ENCODE measurements at places on chromosomes 13 and 19.

DNA sequence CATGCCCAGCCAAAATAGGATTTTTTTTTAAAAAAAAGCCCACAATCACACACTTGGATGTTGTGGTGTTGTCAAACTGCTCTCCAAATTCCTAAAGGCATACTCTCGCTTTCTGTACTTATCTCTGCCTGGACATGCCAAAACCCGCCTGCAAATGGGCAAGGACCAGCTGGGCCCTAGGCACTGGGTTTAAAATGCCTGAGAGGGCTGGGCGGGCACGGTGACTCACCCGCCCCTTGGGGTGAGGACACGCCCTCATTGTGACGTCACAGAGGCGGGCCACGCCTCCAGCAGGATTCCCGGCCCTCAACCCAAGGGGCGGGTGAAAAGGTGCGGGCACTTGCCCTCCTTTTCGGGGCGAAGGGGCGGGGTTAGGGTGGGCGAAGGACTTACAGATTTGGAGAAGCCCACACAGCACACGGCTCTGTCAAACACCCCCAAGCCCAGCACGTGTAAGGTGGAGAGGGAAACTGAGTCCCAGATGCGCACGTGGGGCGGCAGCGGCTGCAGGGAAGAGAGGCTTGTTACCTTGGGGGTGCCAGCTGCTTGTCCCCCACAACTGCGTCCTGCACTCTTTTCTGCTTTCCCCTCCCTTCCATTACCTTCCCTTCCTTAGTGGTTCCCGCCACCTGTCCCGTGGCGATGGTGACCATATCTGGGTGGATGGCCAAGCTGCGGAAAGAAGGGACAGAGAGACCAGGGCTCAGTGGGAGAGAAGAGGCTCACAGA is 6.6 kb downstream of the EML2 start:
- DNase-seq = peak; percentile 17

DNA sequence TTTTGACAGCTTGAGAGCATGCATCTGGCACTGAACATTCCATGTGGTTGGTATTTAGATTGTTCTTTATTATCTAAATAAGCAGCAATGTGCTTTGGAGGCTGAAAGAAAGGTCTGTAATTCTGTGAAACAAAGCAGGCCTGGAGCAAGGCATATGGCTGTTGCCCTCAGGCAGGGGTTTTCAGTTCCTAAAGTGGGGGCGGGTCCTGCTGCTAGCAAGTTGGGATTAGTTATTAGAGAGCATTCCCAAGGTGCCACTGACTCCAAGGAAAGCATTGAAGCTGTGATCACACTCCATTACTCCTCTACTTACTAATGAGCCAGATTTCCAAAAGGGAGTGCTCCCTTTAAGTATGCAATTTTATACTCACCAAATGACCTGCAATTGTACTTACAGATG is 432.2 kb downstream of the OLFM4 start:
- no peak for DNase-seq

- DNase-seq = no peak
These were observed 46.2 kb downstream of the CDK8 start for GRCh38 chr13:26300140-26300539.

DNA sequence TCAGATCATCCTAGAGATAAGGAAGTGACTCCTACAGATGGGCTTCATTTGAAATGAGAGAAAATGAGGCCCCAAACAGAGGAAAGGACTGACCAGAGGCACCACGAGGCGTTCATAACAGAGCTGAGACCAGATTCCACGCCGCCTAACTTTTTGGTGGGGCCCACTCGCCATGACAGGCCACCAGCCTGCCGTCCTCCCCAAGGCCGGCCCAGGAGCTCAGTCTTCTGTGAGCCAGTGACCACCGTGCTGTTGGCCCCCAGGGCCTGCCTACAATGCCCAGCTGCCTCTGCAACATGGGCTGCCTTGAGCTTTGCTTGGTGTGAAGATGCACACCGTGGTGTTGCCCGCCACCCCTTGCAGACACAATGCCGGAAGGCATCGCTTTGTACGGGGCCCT is 40.5 kb downstream of the TSHZ3 start:
- no peak for DNase-seq

DNA sequence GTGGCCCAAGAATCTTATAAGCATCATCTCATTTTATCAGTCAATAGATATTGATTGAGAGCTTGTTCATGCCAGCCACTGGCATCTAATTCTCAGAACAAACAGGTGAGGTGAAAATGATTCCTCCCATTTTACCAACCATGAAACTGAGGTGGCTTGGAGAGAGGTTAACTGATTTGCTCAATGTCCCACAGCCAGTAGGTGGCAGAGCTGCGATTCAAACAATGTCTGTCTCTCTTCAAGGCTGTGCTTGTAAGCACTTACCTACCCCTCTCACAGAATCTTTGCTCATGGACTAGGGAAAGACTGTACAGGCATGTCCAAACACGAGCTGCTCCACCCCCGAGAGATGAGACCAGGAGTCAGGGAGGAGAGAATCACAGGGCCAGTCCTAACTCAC is 21.5 kb upstream of the GSX1 start:
- no peak for DNase-seq

DNA sequence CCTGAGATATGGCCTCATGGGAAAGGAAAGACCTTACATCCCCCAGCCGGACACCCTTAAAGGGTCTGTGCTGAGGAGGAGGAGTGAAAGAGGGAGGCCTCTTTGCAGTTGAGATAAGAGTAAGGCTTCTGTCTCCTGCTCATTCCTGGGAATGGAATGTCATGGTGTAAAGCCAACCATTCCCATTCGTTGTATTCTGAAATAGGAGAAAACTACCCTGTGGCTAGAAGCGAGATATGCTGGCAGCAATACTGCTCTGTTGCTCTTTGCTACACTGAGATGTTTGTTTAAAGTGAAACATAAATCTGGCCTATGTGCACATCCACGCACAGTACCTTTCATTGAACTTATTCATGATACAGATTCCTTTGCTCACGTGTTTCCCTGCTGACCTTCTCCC is 783 bp upstream of the ZNF587B start:
- no peak for DNase-seq

GRCh38 chr13:49113526-49114286 is 106.4 kb upstream of the MLNR start:
- DNase-seq = no peak

- no peak for DNase-seq
These were observed 4.5 kb upstream of the KCNJ14 start for GRCh38 chr19:48450863-48451262.

GRCh38 chr19:32661318-32661717 is 13.7 kb downstream of the ANKRD27 start:
- no peak for DNase-seq

GRCh38 chr13:32969516-32969941 is 46.7 kb upstream of the KL start:
- no peak for DNase-seq

DNA sequence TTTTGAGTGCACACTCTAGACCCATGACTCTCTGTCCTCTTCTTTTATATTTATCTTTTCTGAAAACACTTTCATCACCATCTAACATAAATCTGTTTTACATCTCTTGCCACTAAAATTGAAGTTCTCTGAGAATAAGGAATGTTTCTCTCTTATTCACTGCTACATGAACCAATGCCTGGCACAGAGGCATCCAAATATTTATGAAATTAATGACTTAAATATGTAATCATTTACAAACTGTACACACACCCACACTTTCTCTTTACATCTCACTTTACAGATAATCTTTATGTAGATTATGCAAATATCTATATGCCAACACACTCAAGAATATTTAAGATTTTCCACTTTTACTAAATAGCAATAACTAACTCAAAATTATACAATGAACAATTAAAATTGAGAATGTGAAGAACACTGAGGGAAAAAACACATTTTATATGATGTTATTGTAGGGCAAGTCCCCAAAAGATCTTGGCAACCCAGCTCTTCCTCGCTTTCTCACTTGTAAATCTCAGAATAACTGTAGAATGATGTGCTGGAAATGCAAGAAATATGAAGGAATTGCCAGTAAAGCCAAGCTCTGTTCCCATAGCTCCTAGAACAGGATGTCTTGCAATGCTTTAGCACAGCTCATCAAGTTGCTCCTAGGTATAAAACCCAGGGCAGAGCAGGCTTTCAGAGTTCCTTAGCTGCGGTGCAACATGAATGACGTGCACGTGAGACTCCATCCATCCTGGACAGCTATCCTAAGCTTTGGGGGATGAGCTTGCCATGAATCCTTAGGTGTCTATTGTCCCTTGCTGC is 50.7 kb downstream of the UGGT2 start:
- no peak for DNase-seq

- DNase-seq = no peak
These were observed 241.2 kb downstream of the ABCC4 start for GRCh38 chr13:95060014-95060519.

GRCh38 chr13:29449726-29450125 is 145.8 kb downstream of the SLC7A1 start:
- no peak for DNase-seq

GRCh38 chr19:21492947-21493906 is 12.2 kb upstream of the ZNF429 start:
- no peak for DNase-seq

DNA sequence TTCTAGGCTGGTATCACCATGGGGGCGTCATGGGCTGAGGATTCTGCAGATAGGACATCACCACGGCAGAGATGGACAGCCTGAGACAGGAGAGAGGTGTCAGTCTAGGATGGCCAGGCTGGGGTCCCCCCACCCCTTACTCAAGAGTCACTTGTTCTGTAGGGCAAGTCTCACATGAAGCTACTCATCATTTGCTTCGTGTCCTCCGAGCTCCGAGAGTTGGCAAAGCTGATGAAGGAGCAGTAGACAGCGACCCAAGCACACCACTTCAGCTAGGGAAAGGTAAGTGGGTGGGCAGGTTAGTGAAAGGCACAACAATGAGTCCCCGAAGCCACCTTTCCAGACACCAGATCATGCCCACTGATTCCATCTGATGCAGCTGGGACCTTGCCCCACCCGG is 1.7 kb downstream of the WDR83 start:
- DNase-seq = no peak

DNA sequence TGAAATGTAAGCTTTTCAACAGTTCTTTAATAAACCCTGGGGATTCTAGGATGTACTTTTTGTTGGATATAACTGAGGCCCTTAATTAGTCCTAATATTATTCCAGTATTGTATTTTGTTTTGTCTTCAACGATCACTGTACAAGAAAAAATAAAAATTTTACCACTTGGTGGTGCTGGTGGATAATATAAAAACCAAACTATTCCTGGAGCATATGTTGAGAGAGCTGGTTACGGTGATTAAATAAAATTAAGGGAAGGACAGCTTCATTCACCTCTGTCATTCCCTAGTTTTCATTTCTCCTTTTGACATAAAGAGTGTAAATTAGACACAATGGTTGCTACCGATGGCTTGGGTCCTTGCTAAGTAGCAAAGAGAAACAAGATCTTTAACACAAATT is 598.6 kb upstream of the PCDH20 start:
- DNase-seq = no peak

- DNase-seq = no peak
These were observed 34.9 kb downstream of the CAB39L start for GRCh38 chr13:49409008-49409407.

DNA sequence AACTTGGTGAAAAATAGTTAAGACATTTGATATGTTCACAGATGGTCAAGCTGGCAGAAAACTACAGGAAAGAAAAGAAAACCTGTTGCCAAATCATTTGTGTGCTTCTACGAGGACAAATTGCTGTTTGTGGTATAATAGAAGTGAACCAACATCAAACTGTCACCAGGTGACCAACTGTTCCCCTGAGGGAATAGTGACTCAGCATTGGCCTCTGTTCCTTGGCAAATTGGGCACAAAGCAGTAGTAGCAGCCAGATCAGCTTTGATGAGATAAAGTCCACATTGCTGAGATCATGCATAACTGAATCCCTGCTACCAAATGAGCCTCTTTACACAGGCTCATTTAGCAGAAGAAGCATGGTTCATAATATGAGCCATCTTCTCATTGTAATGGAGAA is 103.5 kb downstream of the POSTN start:
- DNase-seq = no peak

GRCh38 chr19:49366110-49366509 is 2.4 kb downstream of the DKKL1 start:
- DNase-seq = no peak

GRCh38 chr19:4267101-4267900 is 11.8 kb upstream of the SHD start:
- DNase-seq = peak; percentile 30

DNA sequence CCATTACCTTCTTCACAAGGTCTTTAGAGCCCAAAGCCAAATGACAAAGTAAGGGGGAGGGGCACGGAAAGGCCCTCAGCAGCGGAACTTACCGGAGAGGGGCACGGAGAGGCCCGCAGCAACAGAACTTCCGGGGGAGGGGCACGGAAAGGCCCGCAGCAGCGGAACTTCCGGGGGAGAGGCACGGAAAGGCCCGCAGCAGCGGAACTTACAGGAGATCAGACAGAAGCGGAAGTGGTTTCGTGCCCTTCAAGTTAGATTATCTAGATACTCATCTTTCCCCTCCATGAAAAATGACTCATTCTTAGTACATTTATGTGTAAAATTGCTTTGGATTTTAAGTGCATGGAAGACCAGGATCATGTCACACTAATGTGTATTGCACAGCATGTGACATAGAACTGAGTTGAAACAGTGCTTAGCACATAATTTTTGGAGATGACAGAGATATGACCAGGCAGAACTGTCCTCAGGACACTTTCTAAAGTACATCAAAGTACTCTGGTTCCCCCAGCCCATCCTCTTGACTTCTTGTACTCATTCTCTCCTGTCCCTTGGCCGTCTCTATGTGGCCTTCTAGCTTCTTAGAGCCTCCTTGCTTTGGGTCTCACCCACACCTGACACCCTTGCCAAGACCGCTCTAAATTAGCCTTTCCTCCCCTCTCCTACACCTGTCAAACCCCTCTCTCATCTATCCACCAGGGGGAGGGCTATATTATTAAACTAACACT is 25.7 kb upstream of the TPTE2 start:
- DNase-seq = peak; percentile 75

DNA sequence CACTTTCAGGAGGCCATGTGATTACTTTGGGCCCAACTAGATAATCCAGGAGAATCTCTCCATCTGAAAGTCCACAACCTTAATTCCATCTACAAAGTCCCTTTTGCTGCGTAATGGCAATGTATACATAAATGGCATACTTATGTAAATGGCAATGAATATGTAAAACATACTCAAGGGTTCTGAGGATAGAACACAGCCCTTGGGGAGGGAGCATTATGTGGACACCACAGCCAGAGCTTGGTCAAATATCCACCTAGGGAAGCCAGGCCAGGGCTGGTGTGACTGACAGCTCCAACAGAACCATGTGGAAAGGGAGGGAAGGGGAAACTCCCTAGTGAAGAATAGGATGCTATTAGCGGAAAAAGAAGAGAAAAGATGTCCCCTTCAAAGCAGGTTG is 496.2 kb downstream of the COG6 start:
- no peak for DNase-seq

DNA sequence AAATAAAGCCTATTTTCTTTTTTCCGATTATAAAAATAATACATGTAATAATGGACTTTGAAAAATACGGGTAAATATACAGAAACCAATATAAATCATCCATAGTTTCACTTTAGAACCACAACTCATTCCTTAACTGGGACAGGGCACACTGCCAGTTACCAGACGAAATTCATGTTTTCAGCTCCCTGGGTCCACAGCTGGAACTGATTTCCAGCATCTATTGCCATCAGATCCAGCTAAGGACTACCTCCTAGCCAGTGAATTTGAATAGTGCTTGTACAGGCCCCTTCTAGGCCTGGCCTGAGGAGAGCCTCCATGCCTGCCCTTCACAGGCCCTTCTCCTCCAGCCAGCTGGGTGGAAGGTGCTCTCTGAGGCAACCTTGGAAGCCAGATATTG is 30.0 kb upstream of the ATP12A start:
- DNase-seq = no peak

GRCh38 chr13:98994896-98995295 is 17.0 kb upstream of the DOCK9 start:
- DNase-seq = peak; percentile 63

- no peak for DNase-seq
These were observed 964 bp downstream of the KHSRP start for GRCh38 chr19:6423499-6424194.
